Activated CD8-positive, alpha-beta memory T cell treated with anti-CD3 and anti-CD28 coated beads, Interleukin-2, amount 10 ng/mL, durations not matched to agents 7 days and 5 days (primary cell): ENCODE measurements at places on chromosomes 2 and 18. TPM values are rescaled to one million over a fixed set of nuclear protein-coding genes. Genes with fewer than 3 reads are reported as not detected.

The BOLL gene
- total RNA-seq = not detected

The RPRM gene
- not detected for total RNA-seq

The POTEI gene
- not detected for total RNA-seq

The CENPA gene
- total RNA-seq = 51.6 TPM

The ADRA2B gene
- 0.15 TPM for total RNA-seq

The ACVR1C gene
- 2.4 TPM for total RNA-seq

The ST8SIA5 gene
- total RNA-seq = not detected

The PCARE gene
- total RNA-seq = not detected

The RTTN gene
- total RNA-seq = 42.3 TPM

The KDSR gene
- total RNA-seq = 48.4 TPM

- H3K4me1 ChIP-seq = peaks cover 38% of the 10 kb centered on the region
- no peaks in the 10 kb centered on the region for H3K27me3 ChIP-seq
- peaks cover 56% of the 10 kb centered on the region for H3K36me3 ChIP-seq
- no peak overlapping the region for H3K4me3 ChIP-seq
Measured at GRCh38 chr2:216147172-216148131, 38.3 kb downstream of the XRCC5 start.

DNA sequence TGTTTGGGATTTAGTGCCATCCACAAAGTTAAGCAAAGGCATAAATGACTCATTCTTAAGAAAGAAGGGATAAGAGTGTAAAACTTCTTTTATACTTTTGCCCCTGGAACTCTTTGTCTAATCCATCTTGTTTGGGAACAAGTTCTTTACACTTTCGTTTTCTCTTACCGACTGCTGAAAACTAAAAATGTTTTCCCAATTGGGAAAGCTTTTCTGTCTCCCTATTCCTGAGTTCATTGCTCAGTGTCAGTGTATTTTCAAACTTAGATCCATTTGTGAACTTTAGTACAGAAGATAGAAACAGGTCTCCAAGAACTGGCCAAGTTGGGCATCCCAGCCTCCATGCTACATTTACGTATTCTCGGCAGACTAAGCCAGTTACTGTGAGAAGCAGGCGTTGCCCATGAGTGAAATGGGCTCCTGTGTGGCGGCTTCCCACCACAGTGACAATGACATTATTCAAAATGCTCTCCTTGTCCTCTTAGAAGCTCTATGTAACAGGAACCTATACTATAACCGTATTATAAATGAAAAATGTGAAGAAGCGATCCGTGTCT lies 51.7 kb downstream of the TGOLN2 start:
- peaks cover 29% of the 10 kb centered on the region for H3K27me3 ChIP-seq
- H3K27ac ChIP-seq = no peak overlapping the region
- no peaks in the 10 kb centered on the region for H3K36me3 ChIP-seq
- H3K4me3 ChIP-seq = no peak overlapping the region
- H3K4me1 ChIP-seq = peaks cover 2% of the 10 kb centered on the region

- H3K27me3 ChIP-seq = no peaks in the 10 kb centered on the region
- DNase-seq = no peak
- no peaks in the 10 kb centered on the region for H3K4me1 ChIP-seq
Measured at GRCh38 chr18:65623676-65624075, 127.1 kb upstream of the CDH7 start.

- peaks cover 4% of the 10 kb centered on the region for H3K27me3 ChIP-seq
- peaks cover 2% of the 10 kb centered on the region for H3K36me3 ChIP-seq
- H3K4me3 ChIP-seq = no peak overlapping the region
Measured at GRCh38 chr2:64770781-64771334, 117.1 kb upstream of the SERTAD2 start.

DNA sequence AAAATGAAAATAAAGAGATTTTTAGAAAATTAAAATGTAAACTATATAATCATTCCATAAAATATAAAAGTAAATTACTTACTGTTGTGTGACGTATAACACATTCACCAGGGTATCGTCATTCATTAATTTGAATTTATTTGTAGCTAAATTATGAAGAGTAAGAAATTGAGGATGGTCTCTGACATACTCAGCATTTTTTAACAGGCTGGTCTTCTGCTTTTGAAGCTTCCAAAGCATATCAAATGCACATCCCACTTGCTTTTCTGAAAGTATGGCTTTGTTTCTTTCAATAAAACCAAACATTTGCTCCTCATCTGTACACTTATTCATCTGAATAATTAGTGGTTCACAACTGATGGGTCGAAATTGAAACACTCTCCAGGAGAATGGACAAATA lies 2.1 kb downstream of the FASTKD1 start:
- no peak overlapping the region for H3K27ac ChIP-seq
- H3K4me1 ChIP-seq = peaks cover 29% of the 10 kb centered on the region
- no peak overlapping the region for H3K4me3 ChIP-seq
- no peak for DNase-seq
- no peaks in the 10 kb centered on the region for H3K27me3 ChIP-seq

- no peaks in the 10 kb centered on the region for H3K36me3 ChIP-seq
- no peaks in the 10 kb centered on the region for H3K27me3 ChIP-seq
- H3K4me1 ChIP-seq = no peaks in the 10 kb centered on the region
- H3K4me3 ChIP-seq = no peak overlapping the region
Measured at GRCh38 chr2:234671231-234671630, 174.3 kb upstream of the ARL4C start.

GRCh38 chr2:218024336-218024735 lies 21.5 kb upstream of the TNS1 start:
- no peak overlapping the region for H3K27ac ChIP-seq
- H3K27me3 ChIP-seq = no peaks in the 10 kb centered on the region
- H3K4me3 ChIP-seq = no peak overlapping the region
- DNase-seq = no peak
- H3K4me1 ChIP-seq = no peaks in the 10 kb centered on the region

DNA sequence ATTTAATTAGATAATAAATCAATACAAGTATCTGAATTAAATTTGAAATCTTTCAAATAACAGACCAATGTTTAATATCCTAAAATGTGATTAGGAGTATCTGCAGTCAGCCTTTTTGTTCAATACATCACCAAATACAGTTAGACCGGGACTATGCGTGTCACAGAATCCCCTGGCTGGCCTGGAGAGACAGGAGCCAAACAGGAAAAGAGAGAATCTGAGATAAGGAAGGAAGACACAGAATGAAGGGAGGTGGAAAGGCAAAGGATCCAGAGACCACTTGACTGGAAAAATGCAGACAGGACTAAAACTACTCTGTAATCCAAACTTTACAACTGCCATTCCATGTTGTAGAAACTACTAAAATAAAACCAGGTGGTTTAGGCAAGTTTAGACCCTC lies 66.3 kb downstream of the SIGLEC15 start:
- peaks cover 9% of the 10 kb centered on the region for H3K36me3 ChIP-seq
- no peak overlapping the region for H3K27ac ChIP-seq
- H3K27me3 ChIP-seq = no peaks in the 10 kb centered on the region
- H3K4me1 ChIP-seq = peaks cover 6% of the 10 kb centered on the region
- DNase-seq = no peak

- DNase-seq = no peak
- peaks cover 14% of the 10 kb centered on the region for H3K36me3 ChIP-seq
- no peaks in the 10 kb centered on the region for H3K27me3 ChIP-seq
Measured at GRCh38 chr2:162333968-162334367, 10.0 kb upstream of the GCA start.

DNA sequence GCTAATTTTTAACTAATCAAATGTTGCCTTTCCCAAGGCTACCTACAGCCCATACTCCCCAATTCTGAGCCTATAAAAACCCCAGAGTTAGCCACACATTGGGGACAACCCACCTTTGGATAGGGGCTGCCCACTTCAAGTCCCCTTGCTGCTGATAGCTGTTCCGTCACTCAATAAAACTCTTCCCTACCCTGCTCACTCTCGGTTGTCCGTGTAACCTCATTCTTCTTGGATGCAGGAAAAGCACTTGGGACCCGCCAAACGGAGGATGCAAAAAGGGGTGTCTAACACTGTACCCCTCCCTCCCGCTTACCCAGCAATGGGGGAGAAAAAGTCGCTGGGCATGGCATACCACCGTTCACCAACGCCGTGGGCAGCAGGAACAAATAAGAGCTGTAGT lies 12.2 kb downstream of the IWS1 start:
- no peaks in the 10 kb centered on the region for H3K27me3 ChIP-seq
- DNase-seq = no peak
- peaks cover 44% of the 10 kb centered on the region for H3K36me3 ChIP-seq
- H3K27ac ChIP-seq = no peak overlapping the region

- H3K27ac ChIP-seq = no peak overlapping the region
- peaks cover 4% of the 10 kb centered on the region for H3K4me1 ChIP-seq
Measured at GRCh38 chr18:74654638-74655037, 57.0 kb downstream of the ZNF407 start.

DNA sequence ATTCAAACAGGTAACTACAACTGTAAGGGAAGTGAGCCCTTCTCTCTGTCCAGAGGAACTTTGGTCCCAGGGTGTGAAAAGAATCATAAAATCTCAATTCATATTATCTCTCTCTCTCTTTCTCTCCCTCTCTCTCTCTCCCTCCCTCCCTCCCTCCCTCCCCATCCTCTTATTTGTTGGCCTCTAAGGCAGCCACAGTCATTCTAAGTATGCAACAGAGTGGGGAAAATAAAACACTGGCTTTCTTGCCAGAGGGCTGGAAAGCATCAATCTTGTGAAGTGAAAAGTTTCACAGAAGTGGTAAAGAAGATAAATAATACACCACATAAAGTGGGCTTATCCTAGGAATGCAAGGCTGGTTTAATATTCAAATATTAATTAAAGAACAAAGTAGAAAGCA lies 95.6 kb upstream of the KCNH7 start:
- H3K27me3 ChIP-seq = no peaks in the 10 kb centered on the region
- H3K4me1 ChIP-seq = no peaks in the 10 kb centered on the region
- no peak overlapping the region for H3K27ac ChIP-seq
- H3K36me3 ChIP-seq = no peaks in the 10 kb centered on the region

GRCh38 chr2:104078431-104079157 lies 775.3 kb upstream of the POU3F3 start:
- no peaks in the 10 kb centered on the region for H3K36me3 ChIP-seq
- H3K27me3 ChIP-seq = no peaks in the 10 kb centered on the region
- H3K4me3 ChIP-seq = no peak overlapping the region
- H3K4me1 ChIP-seq = no peaks in the 10 kb centered on the region
- H3K27ac ChIP-seq = no peak overlapping the region

GRCh38 chr2:129906861-129907235 lies 72.6 kb upstream of the RAB6C start:
- no peak overlapping the region for H3K4me3 ChIP-seq
- H3K27me3 ChIP-seq = peaks cover 4% of the 10 kb centered on the region
- H3K27ac ChIP-seq = no peak overlapping the region
- H3K36me3 ChIP-seq = no peaks in the 10 kb centered on the region
- H3K4me1 ChIP-seq = no peaks in the 10 kb centered on the region

DNA sequence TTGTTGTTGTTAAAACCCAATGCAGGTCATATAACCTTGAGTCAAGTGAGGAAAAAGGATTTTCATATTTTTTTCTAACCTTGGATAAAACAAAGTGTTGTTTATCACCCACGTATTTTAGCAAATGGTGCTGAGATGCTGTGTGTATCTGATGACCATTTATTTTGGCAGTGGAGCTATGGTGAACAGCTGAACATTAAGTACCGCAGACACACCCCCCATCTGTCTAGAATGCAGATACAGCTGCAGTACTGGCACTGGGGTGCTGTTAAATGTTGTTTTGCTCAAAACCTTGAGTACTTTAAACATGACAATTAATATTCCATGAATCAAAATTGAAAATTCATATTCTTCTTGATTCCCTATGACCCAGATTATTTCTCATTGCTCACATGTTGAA lies 773.3 kb upstream of the SLC39A10 start:
- DNase-seq = no peak
- H3K4me1 ChIP-seq = no peaks in the 10 kb centered on the region
- H3K36me3 ChIP-seq = no peaks in the 10 kb centered on the region
- H3K27ac ChIP-seq = no peak overlapping the region
- peaks cover 2% of the 10 kb centered on the region for H3K27me3 ChIP-seq

DNA sequence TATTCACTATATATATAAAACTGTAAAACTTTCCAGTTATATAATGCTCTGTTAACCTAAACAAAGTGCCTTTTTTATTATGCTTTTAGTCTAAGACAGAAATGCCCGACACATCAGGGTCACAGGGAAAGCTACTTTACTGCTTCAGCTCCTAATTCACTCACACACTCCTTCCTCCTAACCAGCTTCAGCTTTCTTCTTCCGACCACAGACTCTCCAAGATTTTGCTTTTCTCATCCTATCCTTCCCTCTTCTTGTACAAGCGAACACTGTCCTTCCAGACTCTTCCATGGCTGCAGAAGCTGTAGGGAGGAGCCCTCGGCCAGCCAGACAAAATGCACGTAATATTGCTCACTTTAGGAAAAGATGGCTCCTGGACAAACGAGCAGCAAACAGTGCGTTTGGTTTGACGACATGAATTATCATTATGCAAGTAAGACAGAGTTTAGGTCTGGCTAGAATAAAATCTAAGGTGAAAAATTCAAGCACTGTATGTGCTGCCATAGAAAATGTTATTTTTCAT lies 47.5 kb upstream of the HNRNPA3 start:
- peaks cover 42% of the 10 kb centered on the region for H3K4me1 ChIP-seq
- DNase-seq = no peak
- no peak overlapping the region for H3K27ac ChIP-seq
- H3K27me3 ChIP-seq = peaks cover 4% of the 10 kb centered on the region
- no peak overlapping the region for H3K4me3 ChIP-seq

- no peak overlapping the region for H3K27ac ChIP-seq
- no peak for DNase-seq
- H3K4me1 ChIP-seq = peaks cover 3% of the 10 kb centered on the region
- no peak overlapping the region for H3K4me3 ChIP-seq
- peaks cover 42% of the 10 kb centered on the region for H3K27me3 ChIP-seq
Measured at GRCh38 chr18:45383228-45383627, 232.0 kb upstream of the SLC14A2 start.

GRCh38 chr2:233088972-233089345 lies 28.8 kb downstream of the INPP5D start:
- H3K36me3 ChIP-seq = peaks cover 60% of the 10 kb centered on the region
- peaks cover 54% of the 10 kb centered on the region for H3K4me1 ChIP-seq
- H3K27ac ChIP-seq = no peak overlapping the region

GRCh38 chr2:105590780-105591660 lies 153.7 kb upstream of the NCK2 start:
- H3K4me3 ChIP-seq = no peak overlapping the region
- no peak overlapping the region for H3K27ac ChIP-seq
- peaks cover 10% of the 10 kb centered on the region for H3K36me3 ChIP-seq
- H3K27me3 ChIP-seq = no peaks in the 10 kb centered on the region
- DNase-seq = no peak

GRCh38 chr2:226701052-226701451 lies 98.6 kb downstream of the IRS1 start:
- peaks cover 12% of the 10 kb centered on the region for H3K27me3 ChIP-seq
- no peak overlapping the region for H3K4me3 ChIP-seq
- DNase-seq = no peak
- H3K4me1 ChIP-seq = peaks cover 5% of the 10 kb centered on the region

DNA sequence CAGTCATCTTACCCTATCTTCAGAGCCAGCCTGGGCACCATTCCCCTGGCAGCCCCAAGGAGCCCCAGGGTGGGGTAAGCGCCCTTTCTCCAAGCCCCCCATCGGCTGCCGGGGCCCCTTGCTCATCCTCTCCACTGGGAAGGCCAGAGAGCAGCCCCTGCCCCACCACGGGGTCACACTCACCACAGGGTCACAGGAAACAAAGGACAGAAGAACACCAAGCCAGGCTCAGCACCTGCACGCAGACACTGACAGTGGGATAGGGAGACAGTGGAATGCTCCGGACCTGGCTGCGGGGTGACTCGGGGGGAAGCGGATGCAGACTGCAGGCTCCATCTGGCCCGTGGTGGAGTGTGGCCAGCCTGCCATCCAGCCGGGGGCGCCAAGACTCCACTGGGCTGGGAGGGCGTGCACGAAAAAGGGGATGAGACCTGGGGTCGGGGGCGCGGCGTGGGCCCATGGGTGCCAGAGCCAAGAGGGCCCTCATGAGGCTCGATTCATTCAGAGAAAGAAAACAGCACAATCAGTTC lies 21.1 kb downstream of the HDAC4 start:
- H3K36me3 ChIP-seq = peaks cover 5% of the 10 kb centered on the region
- no peaks in the 10 kb centered on the region for H3K27me3 ChIP-seq
- H3K4me1 ChIP-seq = peaks cover 24% of the 10 kb centered on the region
- no peak overlapping the region for H3K27ac ChIP-seq
- H3K4me3 ChIP-seq = no peak overlapping the region
- DNase-seq = no peak
